ENCODE measurements at places on chromosomes 13 and 19.

- no peak overlapping the region for H3K4me3 ChIP-seq
- H3K27me3 ChIP-seq: no peaks in the 10 kb centered on the region
- no peak for DNase-seq
- H3K4me1 ChIP-seq: no peaks in the 10 kb centered on the region
Measured at GRCh38 chr13:46341112-46341711, 45.8 kb downstream of the RUBCNL start.

- no peaks in the 10 kb centered on the region for H3K36me3 ChIP-seq
- DNase-seq: no peak
- H3K27ac ChIP-seq: no peak overlapping the region
- H3K27me3 ChIP-seq: no peaks in the 10 kb centered on the region
- H3K4me3 ChIP-seq: no peak overlapping the region
Measured at GRCh38 chr13:21849323-21849722, 178.4 kb downstream of the FGF9 start.

DNA sequence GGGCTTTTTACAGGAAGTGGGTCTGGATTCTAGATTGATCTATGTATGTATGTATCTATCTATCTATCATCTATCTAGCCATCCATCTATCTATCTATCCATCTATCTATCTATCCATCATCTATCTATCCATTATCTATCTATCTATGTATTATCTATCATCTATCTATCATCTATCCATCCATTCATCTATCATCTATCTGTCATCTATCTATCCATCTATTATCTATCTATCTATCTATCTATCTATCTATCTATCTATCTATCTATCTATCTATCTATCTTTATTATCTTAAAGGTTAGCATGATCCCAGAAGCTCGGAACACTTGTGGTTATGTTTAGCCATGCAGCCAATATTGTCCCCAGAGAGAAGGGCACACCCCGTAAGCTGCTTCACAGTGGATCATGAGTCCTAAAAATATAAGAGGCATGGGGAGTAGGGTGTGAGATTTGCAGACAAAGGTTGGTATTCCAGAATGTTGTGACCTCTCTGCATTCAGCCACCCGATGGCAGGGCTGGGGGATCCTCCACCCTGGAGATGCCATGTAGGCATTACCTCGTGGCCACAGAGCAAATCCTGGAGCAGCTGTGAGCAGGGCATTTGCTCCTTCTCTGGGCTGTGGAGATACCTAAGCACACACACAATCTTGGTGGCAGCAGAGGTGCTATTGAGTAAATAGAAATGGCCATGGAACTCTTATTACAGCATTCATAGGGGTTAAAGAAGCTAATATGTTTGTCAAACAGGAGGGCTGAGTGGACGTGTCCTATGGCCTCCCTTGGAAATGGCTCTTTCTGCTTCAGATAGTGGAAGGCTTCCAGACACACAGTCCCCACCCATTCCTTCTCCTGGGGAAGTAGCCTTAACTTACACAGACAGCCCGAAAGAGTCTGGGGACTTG, 310.0 kb upstream of the TSHZ3 start:
- H3K4me3 ChIP-seq: no peak overlapping the region
- no peaks in the 10 kb centered on the region for H3K36me3 ChIP-seq
- H3K27ac ChIP-seq: no peak overlapping the region

- H3K27ac ChIP-seq: no peak overlapping the region
- H3K4me3 ChIP-seq: no peak overlapping the region
- no peaks in the 10 kb centered on the region for H3K27me3 ChIP-seq
- DNase-seq: no peak
Measured at GRCh38 chr19:49231389-49231788, 73.8 kb downstream of the TRPM4 start.

GRCh38 chr13:36629057-36629385, 44.8 kb upstream of the SERTM1 start:
- H3K27ac ChIP-seq: no peak overlapping the region
- no peak overlapping the region for H3K4me3 ChIP-seq
- DNase-seq: no peak
- H3K4me1 ChIP-seq: no peaks in the 10 kb centered on the region

Data from transverse colon (tissue), 4 donors.